ENCODE measurements at places on chromosomes 4 and X.

- DNase-seq: no peak
Observed at GRCh38 chrX:29947225-29947624, 268.1 kb upstream of the MAGEB2 start.

GRCh38 chrX:51837451-51837850 is 56.0 kb upstream of the MAGED1 start:
- no peak for DNase-seq

DNA sequence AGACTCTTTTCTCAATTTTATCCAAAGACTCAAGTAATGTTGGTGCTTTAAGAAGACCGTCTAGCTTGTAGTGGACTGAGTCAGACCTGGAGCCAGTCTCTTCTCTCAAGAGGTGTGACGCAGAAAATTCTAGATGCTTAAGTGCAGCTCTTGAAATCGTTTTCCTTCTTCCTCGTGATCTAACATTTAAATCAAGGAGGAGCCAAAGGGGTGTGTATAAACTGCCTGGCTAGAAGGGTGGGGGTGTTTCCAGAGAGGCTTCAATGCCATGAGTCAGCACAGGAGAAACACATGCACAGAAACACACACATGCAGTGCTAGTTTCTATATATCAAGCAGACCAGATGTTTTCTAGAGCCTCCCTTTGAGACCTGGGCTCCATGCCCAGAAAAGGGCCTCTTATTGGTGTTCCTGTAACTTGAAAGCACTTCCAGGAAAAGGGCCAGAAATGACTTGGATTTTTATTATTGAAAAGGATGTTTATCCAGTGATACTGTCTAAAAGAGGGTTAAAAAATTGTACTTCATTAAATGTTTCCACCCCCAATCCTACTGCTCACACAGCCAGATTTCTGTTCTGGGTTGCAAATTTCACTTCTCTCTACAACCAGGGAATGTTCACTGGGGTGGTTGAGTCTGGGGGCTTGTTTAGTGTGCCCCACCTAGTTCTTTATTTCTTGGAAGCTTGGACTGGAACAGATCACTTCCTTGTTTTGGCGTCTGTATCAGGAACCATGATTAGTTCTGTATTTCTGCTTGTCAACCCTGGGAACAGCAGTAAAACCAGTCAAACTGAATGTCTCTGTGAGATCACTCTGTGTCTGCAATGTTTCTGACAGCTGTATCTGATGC is at the start of gene CLIC2:
Gene CLIC2, minus strand, starts transcription at position 129 of the 851 bp plus-strand sequence. CDS start 187 bp downstream, outside the sequence.
- DNase-seq: peak; percentile 93

GRCh38 chrX:9681011-9681410 is 84.6 kb downstream of the GPR143 start:
- DNase-seq: no peak

DNA sequence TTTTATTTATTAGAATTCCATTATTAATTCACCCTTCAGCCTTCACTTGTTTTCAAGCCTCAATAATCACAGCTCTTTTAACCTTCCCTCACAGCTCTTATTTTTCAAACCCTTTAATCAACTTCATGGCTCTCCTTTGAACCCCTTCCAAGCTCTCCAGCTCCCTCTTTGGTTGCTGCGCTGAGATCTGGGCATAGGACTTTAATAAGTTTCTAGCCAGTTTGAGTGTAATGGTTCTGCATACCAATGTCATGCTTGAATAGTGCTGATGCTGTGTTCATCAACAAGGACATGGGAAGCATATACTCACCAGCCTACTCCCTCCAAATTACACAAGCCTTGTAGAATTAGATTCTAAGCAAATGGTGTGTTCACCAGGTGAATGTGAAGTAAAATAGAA is 3.5 kb upstream of the RNF212 start:
- no peak for DNase-seq

DNA sequence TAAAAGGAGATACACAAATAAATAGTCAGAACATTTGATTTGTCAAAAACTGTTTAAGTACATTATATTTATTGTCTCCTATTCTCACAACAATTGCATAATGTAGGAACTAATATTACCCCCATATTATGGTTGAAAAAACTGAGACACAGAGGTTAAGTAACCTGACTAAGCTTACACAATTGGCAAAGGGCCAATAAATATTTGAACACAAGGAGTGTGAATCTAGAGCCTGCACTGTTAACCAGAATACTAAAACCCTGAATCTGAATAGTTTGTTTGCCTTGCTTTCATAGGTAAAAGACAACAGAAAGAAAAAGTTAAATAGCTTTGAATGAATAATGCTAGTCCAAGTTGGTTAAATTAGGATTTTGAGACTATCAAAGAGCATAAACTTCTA is 55.2 kb downstream of the IL13RA2 start:
- DNase-seq: no peak

- DNase-seq: peak; percentile 2
Observed at GRCh38 chr4:84814094-84814750, 152.3 kb downstream of the WDFY3 start.

DNA sequence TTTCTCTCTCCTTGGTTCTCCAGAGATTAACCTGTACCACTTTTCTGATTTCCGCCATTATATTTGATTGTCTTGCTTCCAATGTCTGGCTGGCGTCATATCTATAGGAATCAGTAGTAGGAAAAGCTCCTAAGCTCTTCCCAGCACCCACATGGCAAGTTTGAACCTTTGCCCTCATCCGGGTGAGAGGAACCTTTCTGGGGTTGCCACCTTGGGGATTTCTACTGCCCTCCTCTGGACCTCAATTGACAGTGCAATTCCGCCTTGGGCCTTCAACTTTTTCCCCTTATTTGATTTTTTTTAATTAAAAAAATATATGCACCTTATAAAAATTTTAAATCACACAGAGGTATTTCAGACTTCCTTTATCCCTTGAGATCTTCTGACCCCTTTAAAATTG is 2.0 kb upstream of the CXorf66 start:
- DNase-seq: peak; percentile 15

GRCh38 chrX:40471965-40472648 is 108.7 kb upstream of the ATP6AP2 start:
- peak; percentile 29 for DNase-seq

DNA sequence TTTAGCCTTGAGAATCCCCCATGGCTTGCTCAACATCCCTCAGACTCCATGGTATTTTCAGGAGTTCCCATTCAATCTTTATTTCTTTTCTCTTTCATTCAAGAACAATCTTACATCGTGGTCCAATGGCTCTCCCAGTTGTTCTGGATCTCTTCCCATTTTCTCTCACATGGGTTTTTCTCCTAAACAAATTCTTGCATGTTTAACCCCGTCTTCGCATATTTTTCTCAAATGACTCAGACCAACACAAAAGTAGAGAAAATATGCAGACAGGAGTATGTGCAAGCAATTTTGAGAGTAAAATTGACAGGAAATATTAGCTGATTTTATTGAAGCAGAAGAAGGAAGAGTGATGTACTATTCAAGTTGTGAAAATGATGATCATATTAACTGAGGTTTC is 396.4 kb upstream of the TRAM1L1 start:
- DNase-seq: no peak

- DNase-seq: no peak
Observed at GRCh38 chr4:4640692-4641091, 98.8 kb upstream of the STX18 start.

DNA sequence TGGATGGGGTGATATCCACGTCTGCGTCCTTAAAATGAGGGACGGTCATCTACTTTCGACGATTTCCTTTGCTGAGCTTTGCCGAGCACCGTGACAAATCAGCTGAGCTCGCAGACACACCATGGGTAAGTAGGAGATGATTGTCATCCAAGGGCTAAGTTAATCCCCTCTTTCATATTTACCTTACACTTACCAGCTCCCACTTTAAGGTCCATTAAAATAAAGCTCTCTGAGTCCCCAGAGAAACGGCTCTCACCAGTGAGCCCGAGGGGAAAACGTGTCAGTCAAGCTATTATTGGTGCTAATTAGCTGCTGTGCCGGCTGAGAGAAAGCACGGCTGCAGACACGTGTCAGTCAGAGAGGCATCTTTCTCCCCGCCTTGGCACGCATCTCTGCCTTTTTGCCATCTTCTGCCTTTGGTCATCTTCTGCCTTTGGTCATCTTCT is 72.2 kb downstream of the CRLF2 start:
- DNase-seq: no peak

GRCh38 chr4:183738081-183738673 is 79.1 kb downstream of the TRAPPC11 start:
- DNase-seq: no peak

- DNase-seq: no peak
Observed at GRCh38 chr4:151983854-151984253, 223.0 kb upstream of the GATB start.

Measured in hematopoietic multipotent progenitor cell treated with erythropoietin and hydrocortisone succinate and interleukin-3 and kit ligand, for 4 days (in vitro differentiated cells).